ENCODE measurements at places on chromosomes 16 and 17.

DNA sequence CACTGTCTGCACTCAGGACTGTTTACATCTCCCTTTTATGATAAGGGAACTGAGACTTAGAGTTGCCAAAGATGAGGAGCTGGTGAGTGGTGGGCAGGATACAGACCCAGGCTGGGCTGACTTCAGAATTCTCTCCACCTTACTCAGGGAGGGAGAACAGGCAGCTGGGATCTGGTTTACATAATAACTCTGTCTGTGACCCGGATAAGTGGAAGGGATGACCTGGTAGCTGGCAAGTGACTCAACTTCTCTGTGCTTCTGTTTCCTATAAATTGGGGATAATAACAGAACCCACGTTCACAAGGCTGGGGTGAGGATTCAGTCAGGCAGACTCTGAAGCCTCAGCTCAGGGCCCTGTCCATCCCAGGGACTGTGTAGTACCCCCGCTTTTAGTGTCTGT, 2.6 kb downstream of the SNX20 start:
- no peak for DNase-seq

- DNase-seq = no peak
Measured at GRCh38 chr16:50408001-50408561, 39.3 kb upstream of the BRD7 start.

- DNase-seq = no peak
Measured at GRCh38 chr16:61937646-61938045, 98.6 kb downstream of the CDH8 start.

DNA sequence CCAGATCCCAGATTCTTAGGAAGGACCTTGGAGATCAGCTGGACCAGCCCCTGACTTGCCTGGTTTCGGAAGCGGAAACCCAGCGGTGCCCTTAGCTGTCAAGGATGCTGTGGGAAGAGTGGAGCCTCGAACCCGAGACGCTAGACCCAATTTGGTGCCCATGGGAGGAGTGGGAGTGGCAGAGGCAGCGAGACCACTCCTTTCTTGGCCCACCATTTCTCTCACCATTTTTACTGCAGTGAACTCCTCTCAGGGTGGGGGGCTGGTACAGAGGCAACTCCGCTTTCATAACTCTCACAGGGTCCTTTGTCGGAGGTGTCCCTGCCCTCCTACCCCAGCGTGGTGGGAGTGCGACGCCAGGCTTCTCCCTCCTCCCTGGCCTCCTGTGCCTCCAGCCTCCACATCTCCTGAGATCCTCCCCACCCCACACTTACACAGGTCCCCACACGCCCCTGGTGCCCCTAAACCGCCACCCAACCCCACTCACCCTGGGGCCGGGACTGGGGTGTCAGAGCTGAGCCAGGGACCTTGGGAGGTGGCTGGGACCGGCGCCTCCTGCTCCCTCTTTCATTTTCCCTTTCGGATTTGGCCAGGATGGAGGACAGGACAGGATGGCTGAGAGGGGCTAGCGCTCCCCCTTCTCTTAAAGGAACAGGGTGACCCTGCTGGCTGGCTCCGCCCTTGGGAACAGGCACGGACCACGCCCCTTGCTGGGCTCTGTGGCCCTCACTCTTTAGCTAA, at the start of gene GJD3:
Gene GJD3, minus strand, starts transcription at position 617 of the 741 bp plus-strand sequence. CDS start 922 bp downstream, outside the sequence.
- no peak for DNase-seq

GRCh38 chr17:59899099-59899498, 6.2 kb downstream of the RPS6KB1 start:
- no peak for DNase-seq

DNA sequence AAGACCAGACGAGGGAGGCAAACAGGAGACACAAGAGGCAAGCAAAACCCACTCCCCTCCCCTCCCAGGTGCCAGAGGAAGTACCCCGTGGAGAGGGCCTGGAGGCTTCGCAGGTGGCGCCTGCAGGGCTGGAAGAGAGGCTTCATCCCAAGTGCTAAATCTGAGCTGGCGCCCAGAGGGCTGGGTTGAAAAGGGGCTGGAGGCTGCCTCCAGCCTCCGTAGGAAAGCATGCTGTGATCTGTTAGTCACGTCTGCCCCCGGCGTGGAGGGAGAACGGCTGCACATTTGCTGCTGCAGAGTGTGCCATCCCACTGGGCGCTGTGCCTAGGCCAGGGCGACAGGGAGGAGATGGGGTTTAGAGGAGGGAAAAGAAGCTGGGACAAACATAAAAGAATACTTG, 16.9 kb downstream of the RPH3AL start:
- DNase-seq = no peak

DNA sequence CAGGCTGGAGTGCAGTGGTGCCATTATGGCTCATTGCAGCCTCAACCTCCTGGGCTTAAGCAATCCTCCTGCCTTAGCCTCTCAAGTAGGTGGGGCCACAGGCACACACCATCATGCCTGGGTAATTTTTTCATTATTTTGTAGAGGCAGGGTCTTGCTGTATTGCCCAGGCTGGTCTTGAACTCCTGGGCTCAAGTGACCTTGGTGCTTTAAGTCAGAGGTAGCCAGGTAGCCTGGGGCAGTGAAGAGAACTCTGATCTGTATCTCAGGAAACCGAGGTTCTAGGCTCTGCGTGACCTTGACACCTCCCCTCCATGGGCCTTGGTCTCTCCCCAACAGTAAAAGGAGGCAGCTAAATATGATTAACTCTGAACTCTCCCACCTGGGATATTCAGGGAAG, 3.4 kb downstream of the CTF1 start:
- DNase-seq = no peak

DNA sequence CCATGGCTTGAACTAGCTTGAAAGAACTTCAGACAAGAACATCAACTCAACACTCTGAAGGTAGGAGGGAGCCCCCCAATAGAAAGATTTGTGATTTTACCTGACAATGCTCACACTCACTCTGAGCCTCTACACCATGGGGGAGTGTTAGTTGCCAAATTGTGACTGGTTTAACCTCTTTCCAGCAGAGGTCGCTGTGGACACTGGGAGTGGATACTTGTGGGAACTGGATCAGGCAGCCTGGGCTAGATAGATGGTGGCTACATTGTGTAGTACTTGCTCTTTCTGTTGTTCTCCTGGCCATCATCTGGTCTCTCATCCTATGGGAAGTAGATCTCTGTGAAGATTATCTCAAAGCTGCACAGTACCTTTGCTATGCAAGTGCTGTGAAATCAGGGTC, 2.9 kb downstream of the SMPD3 start:
- no peak for DNase-seq

DNA sequence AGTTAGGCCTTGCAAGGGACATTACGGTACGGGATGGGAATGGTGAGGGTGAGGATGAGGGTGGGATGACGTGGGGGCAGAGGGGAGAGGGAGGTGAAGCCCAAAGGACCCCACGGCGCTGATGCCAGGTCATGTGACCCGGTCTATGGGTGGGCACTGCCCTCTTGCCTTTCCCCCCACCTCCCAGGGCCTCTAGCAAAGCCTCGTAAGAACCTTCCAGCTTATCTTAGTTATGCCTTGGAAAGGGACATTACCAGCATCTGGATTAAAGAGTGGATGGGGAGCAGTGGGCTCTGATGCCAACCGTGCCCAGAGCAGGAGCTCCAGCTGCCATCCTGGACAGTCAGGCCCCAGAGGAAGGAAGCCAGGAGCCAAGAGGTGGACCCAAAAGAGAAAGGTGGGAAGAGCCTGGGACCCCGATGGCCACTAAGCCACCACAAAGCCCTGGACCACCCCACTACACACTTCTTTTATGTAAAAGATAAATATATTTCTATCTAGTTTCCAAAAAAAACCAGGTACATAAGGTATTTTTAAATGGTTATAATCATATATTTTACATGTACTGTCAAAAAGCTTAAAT, 40.9 kb downstream of the TK2 start:
- no peak for DNase-seq

DNA sequence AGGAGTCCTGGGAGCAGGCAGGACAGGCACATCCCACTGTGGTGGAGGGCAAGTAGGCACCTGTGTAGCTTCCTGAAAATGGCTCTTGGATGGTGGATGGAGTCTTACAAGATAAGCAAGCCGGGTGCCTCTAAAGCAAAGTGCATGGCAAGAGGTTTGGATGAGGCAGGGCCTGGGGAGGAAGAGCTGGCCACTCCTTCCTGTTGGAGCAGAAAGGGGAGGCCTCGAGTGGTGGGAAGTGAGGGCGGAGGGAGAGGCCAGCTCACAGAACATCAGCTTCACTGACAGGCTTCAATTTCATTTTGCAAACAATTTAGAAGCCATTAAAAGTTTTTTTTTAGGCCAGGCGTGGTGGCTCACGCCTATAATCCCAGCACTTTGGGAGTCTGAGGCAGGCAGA, 31.0 kb downstream of the CD300A start:
- DNase-seq = no peak

Measured in T-cell (primary cell).